H4 (cell line): ENCODE measurements at places on chromosomes 13 and 19. TPM values are rescaled to one million over a fixed set of nuclear protein-coding genes. Genes with fewer than 3 reads are reported as not detected.

Gene SLC1A6
- total RNA-seq: 0.06 TPM in 1 of 2 replicates, not detected in the other

GRCh38 chr19:47539747-47540311, 25.0 kb upstream of the NAPA start:
- no peak for DNase-seq

GRCh38 chr13:42847891-42848663, 66.7 kb downstream of the FAM216B start:
- no peak for DNase-seq

DNA sequence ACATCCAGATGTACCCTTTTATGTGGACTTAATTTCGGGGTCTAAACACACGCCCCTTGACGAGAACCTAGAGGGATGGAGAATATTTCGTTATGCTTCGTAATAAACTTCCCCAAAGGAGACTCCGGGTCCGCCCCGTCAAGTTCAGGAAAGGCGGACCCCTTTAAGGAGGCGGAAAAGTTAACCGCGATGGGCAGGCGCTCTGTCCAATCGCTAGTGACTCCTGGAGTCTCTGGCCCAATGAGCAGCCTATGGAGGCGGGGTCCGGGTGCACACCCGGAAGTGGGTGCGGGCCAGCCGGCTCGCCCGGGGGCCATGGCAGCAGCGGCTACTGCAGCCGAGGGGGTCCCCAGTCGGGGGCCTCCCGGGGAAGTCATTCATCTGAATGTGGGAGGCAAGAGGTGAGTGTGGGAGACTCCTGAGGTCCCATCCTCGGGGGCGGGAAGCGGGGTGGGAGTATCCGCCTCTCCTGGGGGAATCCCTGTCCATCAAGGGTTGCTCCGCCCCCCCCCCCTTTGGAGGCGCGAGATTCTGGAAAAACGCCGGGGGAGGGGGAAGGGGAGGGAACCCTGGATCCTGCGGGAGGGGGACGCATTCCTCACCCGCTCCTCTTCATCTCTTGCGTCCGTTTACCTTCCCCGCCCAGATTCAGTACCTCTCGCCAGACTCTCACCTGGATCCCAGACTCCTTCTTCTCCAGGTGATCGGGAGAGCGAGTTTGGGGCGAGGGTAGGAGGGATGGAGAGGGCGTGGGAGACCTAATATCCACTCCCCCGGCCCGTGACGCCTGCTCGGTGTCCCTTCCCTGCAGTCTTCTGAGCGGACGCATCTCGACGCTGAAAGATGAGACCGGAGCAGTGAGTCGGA, at the start of gene SHKBP1:
SHKBP1 (plus strand) TSS at position 289 of the 867 bp plus-strand sequence; CDS start at position 316, 27 bp downstream.
- peak; percentile 92 for DNase-seq

DNA sequence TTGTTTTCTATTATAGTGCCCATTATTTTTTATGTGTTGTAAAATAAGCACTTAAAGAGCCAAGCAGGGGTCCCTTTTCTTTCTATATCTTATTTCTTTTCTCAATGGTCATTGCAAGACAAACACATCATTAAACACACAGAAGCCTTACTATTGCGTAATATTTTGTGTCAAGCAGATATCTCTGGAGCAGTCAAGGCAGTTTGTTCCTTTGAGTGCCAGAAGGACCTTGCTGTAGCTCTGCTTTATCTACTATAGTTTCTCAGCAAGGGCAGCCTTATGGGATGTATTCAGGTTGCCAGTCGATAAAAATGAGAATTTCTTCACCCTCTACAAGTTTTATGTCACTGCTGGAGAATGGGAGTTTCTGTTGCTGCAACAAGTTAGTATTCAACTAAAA, 319.3 kb downstream of the TDRD3 start:
- DNase-seq: no peak

- DNase-seq: no peak
Measured at GRCh38 chr19:1062387-1063029, 4.5 kb upstream of the ARHGAP45 start.

DNA sequence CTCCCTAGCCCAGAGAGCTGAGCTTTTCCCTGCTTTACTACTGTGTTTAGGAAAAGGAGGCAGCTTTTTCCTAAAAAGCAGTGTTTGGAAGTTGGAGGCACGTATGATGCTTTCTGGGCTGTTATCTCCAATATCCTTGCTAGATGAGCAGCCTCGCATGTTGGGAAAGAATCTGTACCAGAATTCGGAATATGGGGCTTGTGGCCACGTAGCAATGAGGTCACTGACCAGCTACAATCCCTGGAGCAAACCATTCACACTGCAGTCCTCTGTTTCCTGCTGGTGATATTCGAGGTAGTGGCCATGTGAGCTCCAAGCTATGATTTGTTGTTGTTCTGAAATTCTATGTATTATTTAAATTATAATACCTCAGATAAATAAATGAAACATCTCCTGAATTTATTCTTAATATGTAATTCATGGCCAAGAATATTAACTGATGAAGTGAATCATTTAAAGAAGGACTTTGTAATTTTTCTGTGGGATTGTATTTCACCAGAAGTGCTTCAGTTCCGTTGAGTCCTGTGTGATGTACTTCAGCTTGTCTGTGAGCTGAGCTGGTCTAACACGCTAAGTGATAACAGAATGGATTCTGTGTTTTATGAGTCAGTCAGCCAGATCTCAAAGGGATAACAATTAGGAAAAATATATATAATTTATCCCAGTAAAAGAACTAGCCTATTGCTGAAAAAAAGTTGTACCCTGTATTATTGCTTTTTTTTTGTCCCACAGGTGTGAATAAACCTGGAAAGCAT, 319.5 kb downstream of the SHISA2 start:
- DNase-seq: peak; percentile 9

GRCh38 chr13:95226476-95226875, 74.8 kb downstream of the ABCC4 start:
- DNase-seq: no peak

DNA sequence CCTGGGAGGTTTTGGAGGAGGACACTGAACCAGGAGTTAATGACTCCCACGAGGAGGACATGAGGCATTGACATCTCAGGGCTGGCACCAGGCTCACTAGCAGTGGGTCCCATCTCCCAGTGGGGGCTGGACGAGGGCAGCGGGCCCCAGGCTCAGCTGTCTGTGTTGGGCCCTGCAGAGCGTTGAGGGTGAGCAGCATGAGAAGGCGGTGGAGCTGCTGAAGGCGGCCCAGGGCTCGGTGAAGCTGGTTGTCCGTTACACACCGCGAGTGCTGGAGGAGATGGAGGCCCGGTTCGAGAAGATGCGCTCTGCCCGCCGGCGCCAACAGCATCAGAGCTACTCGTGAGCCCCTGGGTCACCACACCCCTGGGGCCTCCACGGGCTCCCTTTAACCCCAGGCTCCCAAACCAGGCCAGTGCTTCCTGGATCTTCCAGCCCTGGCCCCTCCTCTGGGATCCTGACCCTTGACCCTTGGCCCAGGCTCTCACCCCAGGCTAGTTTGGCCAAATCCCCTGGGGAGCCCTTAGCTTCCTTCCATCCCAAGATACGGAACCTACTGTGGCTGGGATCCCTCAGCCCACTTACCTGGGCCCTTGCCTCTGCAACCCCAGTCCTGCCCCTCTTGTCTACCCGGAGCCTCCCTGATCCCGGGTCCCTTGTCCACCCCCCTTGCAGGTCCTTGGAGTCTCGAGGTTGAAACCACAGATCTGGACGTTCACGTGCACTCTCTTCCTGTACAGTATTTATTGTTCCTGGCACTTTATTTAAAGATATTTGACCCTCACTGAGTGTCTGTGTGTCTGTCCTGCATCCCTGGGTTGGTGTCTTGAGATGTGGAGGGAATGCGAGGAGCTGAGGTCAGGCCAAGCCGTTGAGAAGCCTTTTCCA, 1.0 kb downstream of the C19orf73 start:
- no peak for DNase-seq

GRCh38 chr13:77660841-77661250, 36.6 kb upstream of the SLAIN1 start:
- no peak for DNase-seq

DNA sequence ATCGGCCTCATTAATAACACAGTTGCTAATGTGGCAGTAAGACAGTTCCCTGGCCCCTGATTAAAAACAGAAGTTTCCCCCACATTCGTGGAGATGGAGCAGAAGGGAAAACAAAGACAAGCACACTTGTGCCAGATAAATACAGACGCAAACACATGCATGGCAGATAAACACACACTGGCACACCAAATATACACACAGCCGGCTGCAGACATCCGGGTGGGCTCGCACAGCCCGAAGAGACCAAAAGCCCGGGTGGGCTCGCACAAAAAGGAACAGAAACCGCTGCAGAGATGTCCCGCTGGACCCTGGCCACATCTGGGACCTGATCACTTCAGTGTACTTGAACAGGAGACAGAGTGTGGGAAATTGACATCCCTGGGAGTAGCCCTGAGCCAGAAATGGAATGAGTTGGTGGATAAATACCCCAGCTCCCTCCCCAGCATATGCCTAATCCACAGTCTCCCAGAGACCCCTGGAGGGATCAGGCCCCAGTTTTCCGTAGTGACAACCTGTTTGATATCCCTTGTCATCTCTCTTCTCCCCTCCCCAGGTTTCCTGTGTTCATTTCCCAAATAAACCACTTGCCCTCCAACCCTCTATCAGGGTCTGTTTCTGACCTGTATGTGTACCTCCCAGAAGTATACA, 36.0 kb upstream of the ADGRE5 start:
- DNase-seq: no peak
